ENCODE measurements at places on chromosomes 5 and 9.

- peak; percentile 79 for DNase-seq
- peaks cover 19% of the 10 kb centered on the region for H3K27me3 ChIP-seq
- H3K27ac ChIP-seq = no peak overlapping the region
- no peaks in the 10 kb centered on the region for H3K36me3 ChIP-seq
- no peak overlapping the region for H3K4me3 ChIP-seq
Observed at GRCh38 chr9:127921557-127922120, 4.8 kb upstream of the ST6GALNAC4 start.

DNA sequence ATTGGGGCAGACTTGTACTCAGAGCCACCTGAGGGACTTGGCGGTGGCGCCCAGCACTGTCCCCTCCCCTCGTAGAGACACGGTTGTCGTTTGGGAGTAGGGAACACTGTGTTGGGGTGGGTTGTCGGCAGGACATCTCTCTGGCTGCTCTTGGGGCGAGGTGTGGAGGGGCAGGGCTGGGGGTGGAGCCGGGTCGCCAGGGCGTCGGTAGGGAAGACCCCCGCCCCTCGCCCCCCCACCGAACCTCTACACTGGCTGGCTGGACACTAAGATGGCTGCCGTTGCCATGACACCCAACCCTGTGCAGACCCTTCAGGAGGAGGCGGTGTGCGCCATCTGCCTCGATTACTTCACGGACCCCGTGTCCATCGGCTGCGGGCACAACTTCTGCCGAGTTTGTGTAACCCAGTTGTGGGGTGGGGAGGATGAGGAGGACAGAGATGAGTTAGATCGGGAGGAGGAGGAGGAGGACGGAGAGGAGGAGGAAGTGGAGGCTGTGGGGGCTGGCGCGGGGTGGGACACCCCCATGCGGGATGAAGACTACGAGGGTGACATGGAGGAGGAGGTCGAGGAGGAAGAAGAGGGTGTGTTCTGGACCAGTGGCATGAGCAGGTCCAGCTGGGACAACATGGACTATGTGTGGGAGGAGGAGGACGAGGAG, 778 bp downstream of the TRIM41 start:
- H3K27me3 ChIP-seq = no peaks in the 10 kb centered on the region
- H3K4me1 ChIP-seq = no peaks in the 10 kb centered on the region
- H3K36me3 ChIP-seq = no peaks in the 10 kb centered on the region
- peak; percentile 76 for DNase-seq
- peak overlapping the region; percentile 95 for H3K4me3 ChIP-seq
- peak overlapping the region; percentile 89 for H3K27ac ChIP-seq

DNA sequence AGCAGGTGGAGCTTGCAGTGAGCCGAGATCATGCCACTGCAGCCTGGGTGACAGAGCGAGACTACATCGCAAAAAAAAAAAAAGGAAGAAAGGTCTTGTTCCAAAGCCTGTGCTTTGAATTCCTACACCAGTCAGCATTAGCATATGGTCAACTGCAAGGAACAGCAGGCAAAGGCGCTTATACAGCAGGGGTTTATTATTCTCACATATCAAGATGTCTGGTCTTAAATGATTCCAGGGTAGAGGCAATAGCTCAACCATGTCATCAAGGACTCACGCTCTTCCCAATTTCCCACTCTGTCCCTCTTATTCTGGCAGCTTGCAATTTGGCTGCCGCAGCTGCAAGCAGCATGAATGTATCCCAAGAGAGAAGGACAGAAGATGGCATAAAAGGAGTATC, 28.6 kb upstream of the HRH2 start:
- H3K27ac ChIP-seq = no peak overlapping the region
- no peaks in the 10 kb centered on the region for H3K27me3 ChIP-seq
- H3K4me3 ChIP-seq = no peak overlapping the region
- H3K36me3 ChIP-seq = no peaks in the 10 kb centered on the region
- DNase-seq = no peak

DNA sequence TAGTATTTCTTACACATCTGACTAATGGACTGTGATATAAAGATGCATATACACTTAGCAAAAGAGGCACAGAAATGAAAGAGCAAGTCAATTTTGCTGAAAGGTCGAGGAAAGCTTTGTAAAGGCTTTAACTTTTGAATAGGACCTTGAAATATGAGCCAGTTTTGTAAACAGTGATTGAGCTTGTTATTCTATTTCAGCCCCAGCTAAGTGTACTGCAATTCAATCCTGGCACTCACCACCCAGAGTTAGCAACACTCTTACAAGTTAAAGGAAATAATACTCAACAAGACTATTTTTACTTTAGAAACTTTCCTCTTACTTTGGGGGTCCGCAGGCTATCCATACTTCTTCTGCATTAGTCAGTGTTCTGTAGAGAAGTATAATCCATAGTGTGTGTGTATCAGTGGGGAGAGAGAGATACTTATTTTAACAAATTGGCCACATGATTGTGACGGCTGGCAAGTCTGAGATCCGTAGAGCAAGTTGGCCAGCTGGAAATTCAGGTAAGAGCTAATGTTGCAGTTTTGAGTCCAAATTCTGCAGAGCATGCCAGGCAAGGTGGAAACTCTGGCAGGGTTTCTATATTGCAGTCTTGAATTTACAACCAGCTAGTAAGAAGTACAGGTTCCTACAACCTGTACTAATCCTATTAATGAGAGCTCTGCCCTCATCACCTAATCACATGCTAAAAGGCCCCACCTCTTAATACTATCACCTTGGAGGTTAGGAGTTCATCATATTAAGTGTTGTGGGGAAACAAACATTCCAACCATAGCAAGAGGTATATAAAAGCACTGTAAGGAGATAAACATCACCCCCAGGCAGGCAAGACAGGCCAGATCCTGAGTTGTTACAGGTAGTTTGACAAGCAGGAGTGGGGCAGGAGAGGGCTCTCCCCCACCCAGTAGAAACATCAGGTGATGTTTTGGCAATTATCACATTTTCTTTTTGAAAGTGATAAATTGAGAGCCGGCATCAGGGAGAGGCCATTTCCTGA, 33.6 kb downstream of the IL7R start:
- H3K27me3 ChIP-seq = 0 out of 2 replicates have a peak, but pooled peaks cover 2% of the 10 kb centered on the region
- no peak for DNase-seq
- no peaks in the 10 kb centered on the region for H3K4me1 ChIP-seq
- no peak overlapping the region for H3K27ac ChIP-seq
- H3K36me3 ChIP-seq = no peaks in the 10 kb centered on the region

- H3K36me3 ChIP-seq = no peaks in the 10 kb centered on the region
- H3K27me3 ChIP-seq = no peaks in the 10 kb centered on the region
- no peaks in the 10 kb centered on the region for H3K4me1 ChIP-seq
- no peak overlapping the region for H3K4me3 ChIP-seq
Observed at GRCh38 chr5:51043745-51044144, 339.5 kb upstream of the ISL1 start.

DNA sequence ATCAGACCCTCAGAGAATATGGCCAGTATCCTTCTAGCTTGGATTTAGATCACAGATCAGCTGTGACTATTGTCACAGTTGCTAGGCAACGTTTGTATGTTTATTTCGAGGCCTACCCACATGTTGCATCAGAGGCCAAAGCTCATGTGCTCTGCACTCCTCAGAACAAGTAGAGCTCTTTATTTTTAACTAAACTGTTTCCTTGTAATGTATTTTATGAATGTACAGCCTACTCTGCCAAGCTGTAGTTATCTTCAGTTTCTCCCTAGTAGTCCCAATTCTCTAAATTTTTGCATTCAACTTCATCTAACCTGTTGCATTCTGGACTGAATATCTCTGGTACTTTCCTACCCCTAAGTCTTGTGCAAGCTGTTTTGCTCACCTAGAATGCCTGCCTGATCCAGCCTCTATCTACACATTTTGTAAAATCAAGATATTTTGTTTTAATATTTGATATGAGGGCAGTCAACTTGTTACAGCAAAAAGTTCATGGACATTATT, 52.8 kb downstream of the CAST start:
- H3K4me1 ChIP-seq = peaks cover 2% of the 10 kb centered on the region
- no peaks in the 10 kb centered on the region for H3K36me3 ChIP-seq
- no peaks in the 10 kb centered on the region for H3K27me3 ChIP-seq
- no peak for DNase-seq
- H3K4me3 ChIP-seq = no peak overlapping the region
- no peak overlapping the region for H3K27ac ChIP-seq

GRCh38 chr5:112064271-112064701, 307.3 kb upstream of the NREP start:
- H3K36me3 ChIP-seq = no peaks in the 10 kb centered on the region
- H3K27ac ChIP-seq = no peak overlapping the region

DNA sequence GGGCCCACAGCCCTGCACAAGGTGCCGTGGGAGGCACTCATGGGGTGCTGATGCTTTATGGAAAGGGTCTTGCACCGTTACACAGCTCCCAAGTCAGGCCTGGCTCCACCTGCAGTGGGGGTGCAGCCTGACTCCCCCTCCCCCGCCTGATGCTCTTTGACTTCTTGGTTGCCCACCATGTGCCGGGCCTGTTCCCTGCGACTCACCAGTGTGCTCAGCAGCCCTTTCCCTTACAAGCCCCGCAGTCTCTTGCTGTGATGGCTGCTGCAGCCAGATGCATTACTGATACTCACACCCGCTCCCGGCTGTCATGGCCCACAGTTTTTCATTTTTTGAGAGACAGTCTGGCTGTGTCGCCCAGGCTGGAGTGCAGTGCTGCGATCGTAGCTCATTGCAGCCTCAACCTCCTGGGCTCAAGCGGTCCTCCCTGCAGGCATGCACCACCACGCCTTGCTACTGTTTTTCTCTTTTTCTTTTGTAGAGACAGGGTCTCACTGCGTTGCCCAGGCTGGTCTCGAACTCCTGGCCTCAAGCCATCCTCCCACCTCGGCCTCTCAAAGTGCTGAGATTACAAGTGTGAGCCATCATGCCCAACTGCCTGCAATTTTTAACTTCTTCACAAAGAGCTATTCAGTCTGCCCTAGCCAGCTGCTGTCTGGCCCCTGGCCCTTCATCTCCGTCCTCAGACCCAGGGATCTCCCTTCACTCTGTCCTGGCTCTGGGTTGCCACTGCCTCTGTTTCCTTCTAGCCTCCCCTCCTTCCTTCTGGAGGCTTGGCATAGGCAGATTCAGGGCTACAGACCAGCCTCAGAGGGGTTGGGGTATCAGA, 109.5 kb downstream of the RXRA start:
- no peaks in the 10 kb centered on the region for H3K36me3 ChIP-seq
- no peaks in the 10 kb centered on the region for H3K27me3 ChIP-seq
- DNase-seq = peak; percentile 60
- no peak overlapping the region for H3K4me3 ChIP-seq

Data from SJCRH30 (cell line).